GM13977 (cell line): ENCODE measurements at places on chromosomes 16 and 17.

- DNase-seq = no peak
These were observed 136.7 kb downstream of the XYLT1 start for GRCh38 chr16:17334096-17334495.

- no peak for DNase-seq
These were observed 1.5 kb upstream of the PRR29 start for GRCh38 chr17:63996430-63997182.

GRCh38 chr16:3214904-3215600 lies 19.9 kb downstream of the ZNF200 start:
- DNase-seq = no peak

DNA sequence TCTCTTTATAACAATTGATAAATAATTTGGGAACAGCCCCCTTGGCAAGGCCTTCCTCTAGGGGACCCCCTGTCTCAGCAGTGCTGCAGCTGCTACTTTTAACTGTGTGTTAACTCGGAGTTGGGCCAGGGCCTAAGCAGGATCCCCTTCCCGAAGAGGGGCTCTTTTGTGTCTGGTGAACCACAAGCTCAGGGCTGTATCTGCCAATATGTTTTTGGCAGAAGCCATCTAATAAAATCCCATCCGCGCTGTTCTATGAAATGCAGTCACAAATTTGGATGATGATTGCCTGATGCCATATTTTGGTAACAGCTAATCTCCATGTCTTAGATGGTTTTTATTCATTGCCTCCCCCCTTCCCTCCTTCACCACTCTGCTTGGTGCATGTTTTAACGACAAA lies 267.7 kb downstream of the FTO start:
- no peak for DNase-seq

GRCh38 chr17:74123350-74123749 lies 80.1 kb upstream of the RPL38 start:
- no peak for DNase-seq

DNA sequence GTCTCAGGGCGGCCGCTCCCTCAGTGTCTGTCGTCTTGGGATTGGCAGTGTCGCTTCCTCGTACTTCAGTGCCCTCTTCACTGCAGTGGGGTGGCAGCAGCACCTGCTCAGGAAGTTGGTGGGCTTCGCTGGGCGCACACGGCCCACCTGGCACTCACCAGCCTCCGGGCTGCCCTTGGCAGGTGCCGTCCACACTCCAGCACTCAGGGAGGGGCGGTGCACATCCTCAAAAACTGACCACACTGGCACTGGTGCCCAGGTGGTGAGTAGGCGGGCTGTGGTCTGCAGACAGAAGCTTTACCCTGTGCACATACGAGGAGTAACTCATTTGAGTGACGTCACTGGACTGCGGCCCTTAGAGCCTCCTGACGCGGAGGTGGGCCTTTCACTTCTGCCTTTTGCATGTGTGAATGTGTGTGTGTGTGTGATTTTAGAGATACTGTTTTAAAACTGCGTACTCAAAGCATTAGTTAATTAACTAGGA lies 94.6 kb downstream of the BANP start:
- DNase-seq = peak; percentile 84

DNA sequence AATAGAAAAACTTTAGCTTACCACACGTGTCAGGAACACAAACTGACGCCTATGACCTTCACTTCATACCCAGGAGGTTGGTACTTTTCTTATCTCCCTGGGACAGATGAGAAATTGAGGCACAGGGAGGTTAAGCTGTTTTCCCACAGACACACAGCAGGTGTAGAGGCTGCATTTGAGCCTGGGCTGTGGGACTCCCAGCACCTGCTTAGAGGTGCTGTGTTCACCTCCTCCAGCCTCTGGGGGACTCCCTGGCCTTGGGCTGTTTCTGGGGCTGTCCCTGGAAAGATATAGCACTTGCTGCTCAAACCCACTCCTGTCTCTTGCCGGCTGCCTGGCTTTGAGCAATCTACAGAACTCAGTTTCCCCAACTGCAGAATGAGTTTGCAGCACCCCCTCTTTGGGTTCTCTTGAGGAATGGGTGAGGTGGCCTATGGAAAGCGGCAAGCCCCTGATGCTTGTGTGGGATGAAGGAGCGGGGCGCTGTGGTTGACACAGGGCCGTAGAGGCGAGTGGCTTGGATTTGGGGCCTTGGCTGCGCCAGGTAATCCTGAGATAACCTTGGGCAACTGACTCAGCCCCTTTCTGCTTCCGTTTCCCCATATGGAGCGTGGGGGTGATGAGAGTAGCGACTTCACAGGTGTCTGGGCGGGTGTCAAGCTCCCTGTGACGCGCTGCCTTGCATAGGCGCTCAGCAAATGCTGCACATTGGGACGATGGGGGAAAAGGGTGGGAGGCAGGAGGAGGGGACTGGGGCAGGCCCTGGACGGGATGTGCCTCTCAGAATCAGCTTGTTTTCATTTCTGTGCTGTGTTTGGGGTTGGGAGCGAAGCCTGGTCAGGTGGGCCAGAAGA lies 104.5 kb upstream of the CIBAR2 start:
- DNase-seq = peak; percentile 80

DNA sequence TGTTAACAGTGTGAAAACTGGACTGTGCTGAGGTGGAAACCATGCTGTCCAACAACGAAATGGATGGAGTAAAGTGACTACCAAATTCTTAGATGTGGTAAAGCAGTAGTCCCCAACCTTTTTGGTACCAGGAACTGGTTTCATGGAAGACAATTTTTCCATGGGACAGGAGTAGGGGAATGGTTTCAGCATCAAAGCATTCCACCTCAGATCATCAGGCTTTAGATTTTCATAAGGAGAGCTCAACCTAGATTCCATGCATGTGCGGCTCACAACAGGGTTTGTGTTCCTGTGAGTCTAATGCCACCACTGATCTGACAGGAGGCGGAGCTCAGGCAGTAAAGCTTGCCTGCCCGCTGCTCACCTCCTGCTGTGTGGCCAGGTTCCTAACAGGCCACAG lies 11.5 kb downstream of the SLX4 start:
- DNase-seq = no peak

- no peak for DNase-seq
These were observed 860 bp downstream of the NRN1L start for GRCh38 chr16:67885545-67885944.

GRCh38 chr17:49928837-49929475 lies 40.0 kb upstream of the DLX4 start:
- no peak for DNase-seq
